ENCODE measurements at places on chromosomes 3 and 15.

DNA sequence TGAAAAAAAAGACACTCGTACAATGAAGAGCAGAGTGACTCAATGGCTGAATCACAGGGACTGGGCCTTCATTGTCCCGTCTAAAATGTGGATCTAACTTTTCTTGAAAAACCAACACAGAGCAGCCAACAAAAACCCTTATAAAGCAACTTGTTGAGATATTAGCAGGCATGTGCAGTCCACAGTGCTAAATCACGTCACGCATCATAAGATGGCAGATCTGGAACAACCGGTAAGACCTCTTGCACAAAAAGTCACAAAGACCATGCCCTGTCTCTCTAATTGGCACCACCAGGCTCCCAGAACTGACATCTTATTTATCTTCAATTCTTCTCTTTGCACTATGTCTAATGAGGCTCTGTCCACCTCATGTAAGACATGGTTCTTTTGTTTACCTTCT is 177.0 kb downstream of the MAGI1 start:
- DNase-seq, result no peak

GRCh38 chr3:50339485-50340146 is 1.0 kb downstream of the RASSF1 start:
- DNase-seq, result no peak

DNA sequence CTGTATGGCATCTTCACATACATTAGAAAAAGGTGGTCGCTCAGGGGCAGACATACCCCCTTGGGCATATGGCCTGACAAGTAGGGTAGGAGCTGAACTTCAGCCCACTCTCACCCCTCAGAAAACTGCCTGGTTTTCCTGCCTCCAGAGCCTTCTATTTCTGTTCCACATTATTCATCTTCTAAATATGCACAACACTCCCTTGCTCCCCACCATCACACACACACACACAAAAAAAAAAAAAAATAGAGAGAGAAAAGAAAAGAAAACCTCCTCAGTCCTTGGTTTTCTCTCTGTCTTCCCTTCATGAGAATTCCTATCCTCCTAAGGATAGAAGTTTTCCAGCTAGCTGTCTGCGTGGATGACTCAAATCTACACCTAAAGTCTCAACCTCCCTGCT is 5.6 kb upstream of the ROPN1 start:
- no peak for DNase-seq

- no peak for DNase-seq
These were observed 17.4 kb downstream of the PTPRG start for GRCh38 chr3:61578667-61579367.

GRCh38 chr3:133475245-133476010 is 75.6 kb downstream of the BFSP2 start:
- DNase-seq, result no peak

DNA sequence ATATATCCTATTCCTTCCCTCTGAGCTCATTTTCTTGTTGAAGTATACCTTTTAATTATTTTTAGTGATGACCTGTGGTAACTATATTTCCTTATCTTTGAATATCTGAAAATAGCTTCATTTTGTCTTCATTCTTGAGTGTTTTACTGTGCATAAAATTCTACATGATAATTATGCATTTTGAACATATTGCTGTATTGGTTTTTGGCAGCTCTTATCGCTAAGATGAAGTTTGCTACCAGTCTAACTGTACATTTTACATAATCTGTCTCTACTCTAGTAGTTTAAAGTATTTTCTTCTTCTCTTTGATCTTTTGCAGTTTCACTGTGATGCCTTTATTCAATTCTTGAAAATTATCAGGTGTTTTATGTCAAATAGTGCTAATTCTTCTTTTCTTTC is 189.5 kb downstream of the ISL2 start:
- DNase-seq, result no peak

DNA sequence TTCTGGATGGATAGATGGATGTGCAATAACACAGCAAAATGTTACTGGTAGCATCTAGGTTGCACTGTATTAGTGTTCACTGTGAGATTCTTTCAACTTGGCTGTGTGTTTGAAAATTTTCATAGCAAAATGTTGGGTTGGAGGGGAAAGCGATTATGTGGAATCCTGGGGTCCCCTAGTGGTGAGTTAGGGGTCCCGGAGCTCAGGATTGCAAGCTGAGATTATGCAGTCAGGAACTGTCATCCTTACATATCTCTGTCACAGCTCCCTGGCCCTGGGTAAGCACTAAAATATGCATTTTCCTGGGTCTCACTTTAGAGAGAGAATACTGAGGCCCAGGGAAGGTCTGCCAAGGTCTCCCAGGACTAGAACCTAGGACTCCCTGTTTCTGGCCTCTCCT is 77.2 kb downstream of the CEMIP start:
- no peak for DNase-seq

GRCh38 chr3:185046603-185047002 is 106.3 kb downstream of the C3orf70 start:
- DNase-seq, result no peak

GRCh38 chr3:169869484-169870220 is at the start of gene LRRC31:
Gene LRRC31, minus strand, starts transcription at chr3:169869935. Its CDS starts 128 bp downstream, at chr3:169869807.
- no peak for DNase-seq

GRCh38 chr15:36912311-36912712 is 188.0 kb downstream of the MEIS2 start:
- no peak for DNase-seq

DNA sequence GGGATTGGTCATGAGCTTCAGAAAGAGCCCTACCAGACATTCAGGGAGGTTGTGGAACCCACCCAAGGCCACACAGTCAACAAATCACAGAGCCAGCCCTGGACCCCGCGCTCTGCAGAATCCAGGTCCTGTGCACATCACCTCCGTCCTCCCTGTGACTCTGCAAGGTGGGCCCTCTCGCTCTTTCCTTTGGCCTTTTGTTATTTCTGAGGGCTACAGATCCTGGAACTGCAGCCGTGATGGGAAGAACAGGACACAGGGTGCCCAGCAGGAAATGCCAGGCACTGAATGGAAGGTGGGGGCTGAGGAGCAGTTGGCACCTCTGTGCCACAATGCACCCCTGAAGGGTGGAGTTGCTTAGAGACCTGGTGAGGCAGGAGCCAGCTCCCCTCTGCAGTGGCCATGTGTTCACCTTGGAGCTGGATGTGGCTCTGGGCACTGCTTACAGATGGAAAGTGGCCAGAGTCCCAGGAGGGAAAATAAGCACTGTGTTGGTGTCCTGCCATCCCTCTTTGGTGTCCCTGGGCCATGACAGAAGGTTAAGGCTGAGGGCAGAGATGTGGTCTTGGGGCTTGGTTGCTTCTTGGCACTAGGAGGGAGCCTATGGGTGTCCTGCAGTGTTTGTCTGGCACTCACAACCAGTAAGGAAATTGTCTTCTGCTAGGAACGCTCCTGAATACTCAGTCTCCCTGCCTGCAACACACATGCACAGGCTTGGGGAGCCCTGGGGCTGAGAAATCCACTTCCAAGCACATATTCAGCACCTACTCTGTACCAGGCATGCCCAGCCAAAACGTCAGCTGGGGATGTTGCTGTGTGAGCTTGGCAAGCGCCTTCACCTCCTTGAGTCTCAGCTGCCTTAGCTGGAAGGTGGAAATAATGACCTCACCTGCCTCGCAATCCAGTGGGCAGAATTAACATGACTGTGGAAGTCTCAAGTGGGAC is 98.0 kb upstream of the SLC6A6 start:
- DNase-seq, result no peak

GRCh38 chr3:152842413-152842812 is 7.5 kb downstream of the P2RY1 start:
- no peak for DNase-seq

DNA sequence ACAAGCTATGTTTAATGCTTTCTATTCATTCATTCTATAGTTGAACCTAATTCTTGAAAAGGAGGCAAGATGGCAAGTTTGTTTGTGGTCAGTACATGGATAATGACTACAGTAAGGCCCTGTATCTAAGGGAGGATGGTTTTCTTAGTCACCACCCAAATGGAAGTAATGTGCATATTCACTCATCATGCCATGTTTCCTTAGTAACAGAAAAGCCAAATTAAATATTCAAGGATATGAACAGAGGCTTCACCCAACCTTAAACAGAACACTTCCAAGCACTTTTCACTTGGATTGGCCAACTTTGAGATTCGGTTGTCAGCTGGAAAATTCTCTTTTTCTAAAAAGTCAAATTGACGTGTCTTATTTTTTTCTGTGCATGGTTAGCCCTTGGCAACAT is 805.3 kb upstream of the LMCD1 start:
- DNase-seq, result no peak

DNA sequence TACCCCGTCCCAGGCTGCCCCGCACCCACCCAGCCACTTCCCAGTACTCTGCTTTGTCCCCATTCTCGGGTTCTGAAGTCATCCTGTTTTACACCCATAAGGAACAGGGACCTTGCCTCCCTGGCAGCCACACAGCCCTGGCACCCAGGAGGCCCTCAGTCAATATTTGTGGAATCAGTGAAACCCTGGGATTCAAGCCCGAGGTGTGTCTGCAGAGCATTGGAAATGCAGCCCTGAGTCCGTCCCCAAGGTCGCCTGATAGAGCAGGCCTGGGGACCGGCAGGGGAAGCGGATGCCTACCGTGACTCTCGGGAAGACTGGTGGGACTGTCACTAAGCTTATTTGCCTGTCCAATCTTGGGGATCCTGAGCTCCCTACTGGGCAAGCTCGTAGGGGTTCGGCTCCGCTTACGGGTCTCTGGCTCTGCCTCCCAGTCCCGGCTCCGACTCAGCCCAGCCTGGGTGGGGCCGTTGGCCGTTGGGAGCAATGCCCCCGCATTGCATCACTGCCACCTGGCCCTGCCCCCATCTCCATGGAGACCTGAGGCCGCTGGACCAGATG is 64.4 kb upstream of the TAMM41 start:
- DNase-seq, result no peak

- DNase-seq, result no peak
These were observed 52.8 kb upstream of the SLC6A11 start for GRCh38 chr3:10763248-10763620.

GRCh38 chr3:112143689-112144088 is 10.6 kb upstream of the GCSAM start:
- DNase-seq, result no peak

GRCh38 chr3:80259736-80260135 is 491.9 kb upstream of the ROBO1 start:
- no peak for DNase-seq

Data from stimulated activated CD8-positive, alpha-beta memory T cell treated with anti-CD3 and anti-CD28 coated beads, Interleukin-4, amount 100 ng/mL, for 4 hours (primary cell).